ENCODE measurements at places on chromosomes 1 and 21. TPM values are rescaled to one million over a fixed set of nuclear protein-coding genes. Genes with fewer than 3 reads are reported as not detected.

- no peaks in the 10 kb centered on the region for H3K36me3 ChIP-seq
- H3K27ac ChIP-seq: no peak overlapping the region
- no peak overlapping the region for H3K4me3 ChIP-seq
- no peaks in the 10 kb centered on the region for H3K4me1 ChIP-seq
- no peak for DNase-seq
Observed at GRCh38 chr1:65813956-65814355, 21.3 kb downstream of the PDE4B start.

GRCh38 chr1:96524100-96524499 lies 197.5 kb upstream of the PTBP2 start:
- no peaks in the 10 kb centered on the region for H3K4me1 ChIP-seq
- H3K36me3 ChIP-seq: no peaks in the 10 kb centered on the region
- H3K4me3 ChIP-seq: no peak overlapping the region
- H3K27ac ChIP-seq: no peak overlapping the region
- DNase-seq: no peak

DNA sequence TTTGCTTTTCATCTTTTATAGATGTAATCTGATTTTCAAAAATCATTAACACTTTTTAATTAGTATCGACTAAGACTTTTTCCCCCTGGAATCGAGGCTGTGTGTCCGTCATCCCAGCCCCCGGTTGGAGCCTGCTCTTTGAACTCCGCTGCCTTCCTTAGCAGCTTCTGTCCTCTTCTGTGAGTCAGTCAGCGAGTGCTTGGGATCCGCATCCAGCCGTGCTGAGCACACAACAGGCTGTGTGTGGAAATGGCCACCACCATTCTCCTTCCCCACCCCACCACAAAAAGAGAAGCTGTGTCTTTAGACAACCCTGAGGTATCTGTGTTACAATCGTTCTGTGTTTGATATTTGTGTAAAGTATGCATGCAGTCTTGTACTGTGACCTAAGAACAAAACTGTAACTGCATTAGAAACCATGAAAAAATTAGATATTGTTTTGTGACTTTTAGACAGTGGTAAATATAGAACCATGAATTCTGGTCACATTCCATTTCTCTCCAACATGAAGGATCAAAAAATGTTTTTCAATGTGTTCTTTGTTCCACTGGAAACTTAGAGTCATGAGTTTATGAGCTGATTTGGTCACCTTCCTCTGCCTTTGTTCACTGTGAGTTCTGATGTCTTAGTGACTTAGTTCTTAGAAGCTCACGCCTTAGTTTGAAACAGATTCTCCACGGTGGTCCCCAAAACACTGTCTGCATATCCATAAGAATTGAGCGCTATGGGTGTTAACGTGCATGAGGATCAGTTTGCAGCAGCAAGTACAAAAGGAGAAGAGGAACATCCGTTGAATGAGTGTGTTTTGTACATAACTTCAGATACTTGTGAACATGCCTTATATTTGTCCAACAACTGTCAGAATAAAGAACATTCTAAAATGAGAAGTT lies 64.7 kb downstream of the VPS26C start:
- peaks cover 12% of the 10 kb centered on the region for H3K4me1 ChIP-seq
- peaks cover 25% of the 10 kb centered on the region for H3K36me3 ChIP-seq
- no peak overlapping the region for H3K4me3 ChIP-seq
- H3K27me3 ChIP-seq: no peaks in the 10 kb centered on the region
- DNase-seq: no peak
- no peak overlapping the region for H3K27ac ChIP-seq

- H3K4me1 ChIP-seq: no peaks in the 10 kb centered on the region
- peaks cover 15% of the 10 kb centered on the region for H3K27me3 ChIP-seq
- no peak overlapping the region for H3K4me3 ChIP-seq
- DNase-seq: no peak
Observed at GRCh38 chr1:153288634-153289275, 24.0 kb downstream of the PGLYRP3 start.

DNA sequence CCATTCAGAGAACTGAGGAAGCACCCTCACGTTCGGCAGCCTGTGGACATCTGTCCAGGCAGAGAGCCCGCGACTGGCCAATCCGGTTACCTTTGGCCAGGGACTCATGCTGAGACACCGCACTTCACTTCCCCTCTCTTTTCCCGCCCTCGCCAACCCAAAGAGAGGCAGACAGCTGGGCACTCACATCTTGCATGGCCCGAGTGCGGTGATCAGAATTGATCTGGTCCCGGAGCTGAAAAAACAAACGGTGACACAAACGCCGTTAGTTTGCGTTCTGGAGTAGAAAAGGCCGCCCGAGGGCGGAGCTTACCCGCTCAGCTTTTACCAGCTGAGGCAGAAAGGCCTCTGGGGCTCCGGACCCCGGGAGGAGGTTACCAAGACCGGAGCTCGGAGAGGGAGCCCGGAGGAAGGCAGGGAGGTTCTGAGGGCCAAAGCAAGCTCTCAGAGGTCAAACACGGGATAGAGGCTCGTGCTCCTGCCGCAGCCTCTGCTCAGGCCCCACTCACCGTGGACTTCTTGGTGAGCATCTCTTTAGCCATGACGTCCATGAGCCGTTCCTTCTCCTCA lies 376 bp downstream of the SF3A3 start:
- peak overlapping the region; percentile 61 for H3K4me3 ChIP-seq
- H3K4me1 ChIP-seq: peaks cover 13% of the 10 kb centered on the region
- H3K27me3 ChIP-seq: no peaks in the 10 kb centered on the region
- no peaks in the 10 kb centered on the region for H3K36me3 ChIP-seq
- no peak for DNase-seq

DNA sequence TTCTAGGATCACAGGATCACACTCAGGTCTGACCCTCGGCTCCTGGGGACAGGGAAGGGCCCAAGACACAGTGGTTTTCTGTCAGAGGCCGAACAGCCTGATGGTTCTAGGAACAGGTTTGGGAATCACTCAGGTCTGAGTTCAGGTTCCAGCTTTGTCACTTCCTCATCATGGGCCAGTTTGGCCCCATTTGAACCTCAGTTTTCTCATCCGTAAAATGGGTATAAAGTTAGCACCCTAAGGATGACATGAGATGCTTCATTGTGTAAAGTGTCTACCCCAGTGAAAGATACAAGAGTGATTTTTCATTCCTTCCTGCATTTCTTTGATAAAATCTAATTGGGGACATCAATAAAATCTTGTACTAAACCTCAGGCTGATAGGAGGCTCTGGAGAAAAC lies 11.2 kb upstream of the ACTL8 start:
- peaks cover 41% of the 10 kb centered on the region for H3K27me3 ChIP-seq
- no peak for DNase-seq
- H3K27ac ChIP-seq: no peak overlapping the region
- no peaks in the 10 kb centered on the region for H3K36me3 ChIP-seq
- peaks cover 9% of the 10 kb centered on the region for H3K4me1 ChIP-seq

DNA sequence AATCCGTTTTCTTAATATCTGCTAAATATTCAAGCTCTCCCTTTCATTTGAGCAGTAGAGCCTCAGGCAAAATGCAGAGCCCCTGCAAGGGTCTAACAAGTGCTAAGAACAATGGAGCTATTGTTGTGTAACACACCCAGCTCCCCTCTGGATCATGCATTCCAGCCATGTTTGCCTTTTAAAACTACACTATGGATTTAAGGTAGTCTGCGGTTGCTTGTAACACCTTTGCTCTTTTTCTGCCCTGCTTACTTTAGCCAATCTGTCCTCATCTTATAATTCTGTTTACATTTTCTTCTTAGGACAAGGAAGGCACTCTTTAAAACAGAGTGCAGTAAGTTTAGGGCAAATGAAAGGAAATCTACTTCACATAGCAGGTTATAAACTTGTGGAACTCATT lies 60.0 kb upstream of the C1orf105 start:
- H3K4me1 ChIP-seq: peaks cover 27% of the 10 kb centered on the region
- no peaks in the 10 kb centered on the region for H3K36me3 ChIP-seq
- DNase-seq: no peak

- no peak overlapping the region for H3K4me3 ChIP-seq
- H3K27me3 ChIP-seq: no peaks in the 10 kb centered on the region
- peaks cover 10% of the 10 kb centered on the region for H3K4me1 ChIP-seq
- H3K27ac ChIP-seq: no peak overlapping the region
Observed at GRCh38 chr1:205581321-205581980, 50.4 kb downstream of the ELK4 start.

DISP1 gene
- 3.8 TPM for polyA plus RNA-seq

INSRR gene
- polyA plus RNA-seq: 0.01 TPM

BNIPL gene
- polyA plus RNA-seq: 0.06 TPM

THEMIS2 gene
- polyA plus RNA-seq: 7.3 TPM
